Neural progenitor cell (in vitro differentiated cells): ENCODE measurements at places on chromosomes 2 and 18. TPM values are rescaled to one million over a fixed set of nuclear protein-coding genes. Genes with fewer than 3 reads are reported as not detected.

Gene DPP10
- total RNA-seq: 3.4 and 6.5 TPM in 2 replicates

GRCh38 chr2:53445383-53446070 lies 322.1 kb upstream of the CHAC2 start:
- DNase-seq: no peak

DNA sequence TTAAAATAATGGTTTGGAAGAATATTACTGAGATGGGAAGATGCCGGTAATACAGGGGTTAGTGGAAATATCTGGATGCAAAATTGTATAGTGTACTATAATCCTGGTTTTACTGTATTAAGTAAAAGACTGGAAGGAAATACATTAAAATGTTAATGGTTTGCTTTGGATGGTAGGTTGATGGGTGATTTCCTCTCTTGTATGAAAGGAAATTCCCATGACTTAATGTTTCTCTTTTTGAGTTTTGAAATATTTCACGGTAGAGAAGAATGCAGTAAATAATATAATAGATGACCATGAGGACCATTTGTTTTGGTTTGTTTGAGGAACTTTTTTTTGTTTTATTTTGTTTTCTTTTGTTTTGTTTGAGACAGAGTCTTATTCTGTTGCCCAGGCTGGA lies 8.2 kb downstream of the SPTBN1 start:
- DNase-seq: no peak

Gene B4GALT6
- total RNA-seq: 11.2 and 16.3 TPM in 2 replicates

DNA sequence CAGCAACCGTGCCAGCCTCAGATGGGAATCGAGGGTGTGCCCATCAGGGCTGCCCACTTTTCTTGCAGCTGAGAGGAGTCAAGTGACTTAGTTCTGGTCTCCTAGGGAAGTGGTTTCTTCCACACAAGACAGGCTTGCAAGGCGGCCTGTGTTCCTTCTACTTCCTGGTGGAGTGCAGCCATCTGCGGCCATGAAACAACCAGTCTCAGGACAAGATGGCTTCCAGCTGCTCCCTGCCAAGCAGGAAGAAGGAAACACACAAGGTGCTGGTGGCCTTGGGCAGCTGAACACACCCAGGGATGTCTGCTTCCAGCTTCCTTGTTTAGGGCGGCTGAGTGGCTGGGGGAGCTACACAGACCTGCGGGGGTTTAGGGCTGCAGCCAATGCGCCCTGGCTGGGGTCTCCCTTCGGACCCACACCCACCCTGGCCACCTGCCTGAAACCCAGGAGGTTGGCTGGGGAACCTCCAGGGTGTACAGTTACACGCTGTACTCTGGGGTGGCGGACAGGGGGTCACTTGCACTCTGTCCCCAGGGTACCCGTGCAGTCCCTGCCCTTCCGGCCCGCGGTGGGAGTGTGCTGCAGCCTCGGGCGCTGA lies 34.7 kb downstream of the PTPN18 start:
- DNase-seq: no peak
